ENCODE measurements at places on chromosomes 4 and X. TPM values are rescaled to one million over a fixed set of nuclear protein-coding genes. Genes with fewer than 3 reads are reported as not detected.

DNA sequence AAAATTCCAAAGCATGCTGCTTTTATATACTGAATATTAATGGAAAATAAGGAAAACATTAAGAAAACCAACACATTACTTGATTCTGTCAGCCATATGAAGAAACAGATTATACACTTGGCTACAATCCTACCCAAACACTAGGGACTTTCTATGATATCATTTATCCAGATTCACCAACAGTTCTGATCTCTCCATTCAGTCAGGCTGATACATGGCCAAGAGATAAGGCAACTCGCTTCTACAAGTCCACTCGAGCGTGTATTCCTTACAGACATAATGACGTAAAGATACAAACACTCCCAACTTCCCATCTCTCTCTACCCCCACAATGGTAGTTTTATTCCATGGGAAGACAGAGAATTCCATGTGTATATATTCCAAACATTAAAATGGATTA, 44.5 kb downstream of the NEK1 start:
- DNase-seq: no peak

Gene MAGEE1
- 1.4 TPM for total RNA-seq

- DNase-seq: no peak
Observed at GRCh38 chr4:171812665-171813525, at the start of gene GALNTL6. TSS of gene GALNTL6 (plus strand) at chr4:171813404.

DNA sequence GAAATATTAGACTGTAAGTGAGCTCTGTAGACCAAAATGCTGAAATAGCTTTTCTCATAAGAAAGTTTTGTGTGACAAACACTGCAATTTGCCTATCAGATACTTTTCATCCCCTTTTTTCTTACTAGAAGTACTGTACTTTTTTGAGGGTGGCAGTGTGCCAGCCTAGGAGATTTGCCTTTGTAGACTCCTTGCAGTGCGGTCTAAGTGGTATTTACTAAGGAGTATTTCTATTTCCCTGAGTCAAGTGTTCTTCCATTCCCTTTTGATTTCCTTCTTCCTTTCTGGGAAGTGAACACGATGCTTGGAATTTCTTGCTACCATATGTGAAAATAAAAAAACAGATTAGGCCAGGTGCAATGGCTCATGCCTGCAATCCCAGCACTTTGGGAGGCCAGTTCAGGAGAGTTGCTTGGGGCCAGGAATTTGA, 34.6 kb downstream of the PDLIM5 start:
- DNase-seq: no peak

GRCh38 chr4:85142451-85142850, 176.0 kb upstream of the WDFY3 start:
- DNase-seq: no peak

DNA sequence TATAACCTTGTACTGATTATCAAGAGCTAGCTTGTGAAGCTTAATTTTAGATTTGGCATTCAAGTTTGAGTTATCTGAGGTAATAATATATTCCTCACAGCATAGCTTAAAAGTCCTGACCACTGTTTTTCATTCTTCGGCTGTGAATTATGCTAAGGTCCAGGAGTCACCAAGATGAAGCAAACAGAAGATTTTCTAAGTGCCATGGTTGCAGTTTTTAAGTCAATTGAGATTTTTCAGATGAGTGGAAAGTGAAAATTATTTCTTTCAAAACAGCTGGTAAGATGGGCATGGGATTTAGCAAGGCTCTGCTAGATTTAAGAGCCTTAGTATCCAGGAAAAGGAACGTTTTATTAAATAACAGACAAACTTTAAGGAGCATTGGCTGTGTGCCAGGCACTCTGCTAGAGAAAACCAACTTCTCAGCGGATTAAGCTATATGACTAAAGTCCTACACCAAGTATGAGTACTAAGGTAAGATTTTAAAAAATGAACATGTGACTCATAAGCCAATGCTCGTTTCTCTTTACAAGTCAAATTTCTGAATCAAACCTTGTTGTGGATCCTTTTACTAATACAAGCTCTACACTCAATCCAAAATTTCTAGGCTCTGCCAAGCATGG, 149.9 kb upstream of the IL15 start:
- no peak for DNase-seq

GRCh38 chr4:81069706-81070331, 39.3 kb downstream of the BMP3 start:
- peak; percentile 81 for DNase-seq

Gene WWC2
- total RNA-seq: 28.1 TPM

DNA sequence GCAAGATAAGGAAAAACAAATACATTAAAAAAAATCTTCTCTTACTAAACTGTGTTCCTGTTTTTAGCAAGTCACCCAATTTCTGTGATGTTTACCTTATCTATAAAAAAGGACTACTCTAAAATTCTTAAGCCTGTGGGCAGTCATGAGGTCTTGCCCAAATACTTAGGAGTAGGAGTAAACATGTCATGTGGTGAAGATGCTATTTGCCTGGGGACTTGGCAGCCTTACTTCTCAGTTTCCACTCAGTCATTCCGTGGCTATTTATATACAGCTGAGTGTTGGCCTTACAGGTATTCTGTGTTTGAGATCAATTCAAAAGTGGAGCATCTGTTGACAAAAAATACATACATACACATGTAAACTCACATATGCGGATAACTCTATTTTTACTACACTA, 89.9 kb upstream of the TLR2 start:
- no peak for DNase-seq

GRCh38 chr4:183834252-183834651, 70.9 kb upstream of the STOX2 start:
- no peak for DNase-seq

DNA sequence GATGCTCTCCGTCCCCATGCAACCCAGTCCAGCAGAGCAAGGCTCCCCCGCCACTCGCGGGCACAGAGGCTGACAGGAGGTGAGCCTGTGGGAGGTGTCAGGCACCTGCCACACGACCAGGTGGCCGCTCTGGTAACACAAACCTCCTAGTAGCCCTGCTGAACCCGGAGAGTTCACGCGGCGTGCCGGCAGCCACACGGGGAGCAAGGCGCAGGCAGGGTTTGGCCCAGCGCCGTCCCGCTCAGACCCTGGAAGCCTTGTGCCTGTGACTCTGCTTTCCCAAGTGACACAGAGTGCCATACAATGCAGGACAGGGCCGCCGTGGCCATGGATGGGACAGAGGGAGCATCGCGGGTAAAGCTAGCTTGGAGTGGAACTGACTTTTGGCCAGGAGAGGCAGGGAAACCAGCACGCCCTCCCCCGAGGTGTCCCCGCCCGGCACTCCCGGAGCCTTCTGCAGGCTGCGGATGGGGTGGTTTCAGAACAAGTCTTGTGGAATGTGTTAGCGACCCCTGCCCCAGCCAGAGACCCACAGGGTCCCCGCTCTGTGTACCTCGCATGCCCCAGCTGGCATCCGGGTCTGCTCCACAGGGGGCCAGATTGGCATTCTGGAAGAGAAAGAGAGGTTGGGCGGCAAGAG, 44.7 kb upstream of the AFAP1 start:
- DNase-seq: no peak

Measured in NCI-H460 (cell line).